ENCODE measurements at places on chromosomes 13 and 19.

DNA sequence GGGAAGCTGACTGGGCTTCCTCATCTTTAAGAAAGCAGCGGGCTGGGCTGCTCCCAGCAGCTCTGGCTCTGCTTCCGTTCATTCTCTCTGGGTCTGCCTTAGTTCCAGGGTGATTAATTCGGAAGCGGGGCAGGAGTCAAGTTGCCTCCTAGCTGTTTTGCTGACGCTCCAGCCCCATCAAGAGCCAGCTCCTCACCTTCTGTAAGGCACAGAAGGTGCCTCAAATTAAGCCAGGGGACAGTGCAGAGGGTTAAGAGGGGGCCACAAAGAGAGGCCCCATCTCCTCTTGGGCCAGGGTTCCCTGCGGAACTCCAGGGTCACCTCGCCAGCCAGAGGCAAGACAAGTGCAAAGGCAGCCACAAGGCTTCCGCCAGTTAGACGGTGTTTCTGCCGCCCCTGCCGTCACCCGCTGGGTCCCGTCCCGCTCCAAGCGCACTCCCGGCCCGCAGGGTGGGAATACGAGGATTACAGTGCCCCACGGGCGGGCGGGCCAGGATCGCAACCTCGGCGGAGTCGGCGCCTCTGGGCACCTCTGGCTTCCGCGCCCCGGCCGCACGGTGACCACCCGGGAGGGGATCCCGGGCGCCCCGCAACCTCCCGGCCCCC, 508 bp downstream of the SLC15A1 start:
- DNase-seq = no peak

DNA sequence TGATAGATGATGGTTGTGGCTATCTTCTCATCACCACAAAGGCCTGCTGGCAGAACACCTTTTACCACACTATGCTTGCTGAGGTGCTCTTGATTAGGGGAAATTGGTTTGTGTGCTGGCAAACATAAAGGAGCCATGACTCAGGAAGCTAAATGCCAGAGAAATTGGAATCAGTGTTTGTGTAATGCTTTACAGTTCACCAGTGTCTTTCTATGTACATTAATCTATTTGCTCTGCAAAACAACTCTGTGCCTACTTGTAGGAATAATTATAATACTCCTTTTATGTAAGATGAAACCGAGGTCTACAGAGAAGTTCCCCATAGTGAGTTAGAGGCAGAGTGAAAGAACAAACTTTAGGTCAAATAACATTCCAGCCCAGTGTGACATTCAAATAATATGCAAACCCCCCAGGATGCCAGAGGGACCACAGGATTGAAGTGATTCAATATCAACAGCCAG, 390.5 kb upstream of the HTR2A start:
- no peak for DNase-seq

DNA sequence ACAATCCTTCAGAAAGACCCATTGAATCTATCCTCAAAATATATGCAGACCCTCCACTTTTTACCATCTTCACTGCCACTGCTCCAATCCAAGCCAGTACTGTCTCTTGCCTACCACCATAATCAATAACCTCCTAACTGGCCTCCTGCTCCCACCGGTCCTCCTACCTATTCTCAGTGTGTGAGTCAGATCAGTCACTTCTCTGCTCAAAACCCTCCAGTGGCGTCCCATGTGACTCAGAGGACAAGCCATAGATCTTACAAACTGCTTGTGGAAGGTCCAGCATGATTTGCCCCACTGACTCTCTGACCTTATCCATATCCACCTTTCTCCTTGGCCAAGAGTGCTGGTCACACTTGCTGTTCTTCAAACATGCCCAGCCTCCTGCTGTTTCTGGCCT, 23.4 kb upstream of the MBNL2 start:
- DNase-seq = no peak

- DNase-seq = no peak
These were observed 3.2 kb upstream of the GP6 start for GRCh38 chr19:55041244-55041626.

DNA sequence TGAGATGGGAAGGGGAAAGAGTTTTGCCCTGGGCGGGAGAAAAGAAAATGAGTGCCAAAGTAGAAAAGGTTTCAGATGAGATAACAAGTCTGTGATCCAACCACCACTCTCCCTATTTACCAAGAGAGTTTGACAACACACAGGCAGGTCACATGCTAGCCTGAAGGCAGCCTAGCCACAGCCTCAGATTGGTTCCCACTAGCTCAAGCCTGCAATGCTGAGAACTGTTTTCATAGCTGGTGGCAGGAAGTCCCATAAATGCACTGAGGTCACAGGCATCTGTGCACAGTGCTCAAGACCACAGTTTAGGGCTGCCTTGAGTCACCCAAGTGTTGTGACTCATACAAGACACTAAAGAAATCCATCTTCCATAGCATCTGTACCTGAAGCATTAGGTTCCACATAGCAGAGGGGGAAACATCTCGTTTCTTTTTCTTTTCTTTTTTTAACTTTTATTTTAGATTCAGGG, 18.5 kb upstream of the POP4 start:
- DNase-seq = peak; percentile 23

- no peak for DNase-seq
These were observed 84.5 kb downstream of the LRRC63 start for GRCh38 chr13:46296115-46296822.

DNA sequence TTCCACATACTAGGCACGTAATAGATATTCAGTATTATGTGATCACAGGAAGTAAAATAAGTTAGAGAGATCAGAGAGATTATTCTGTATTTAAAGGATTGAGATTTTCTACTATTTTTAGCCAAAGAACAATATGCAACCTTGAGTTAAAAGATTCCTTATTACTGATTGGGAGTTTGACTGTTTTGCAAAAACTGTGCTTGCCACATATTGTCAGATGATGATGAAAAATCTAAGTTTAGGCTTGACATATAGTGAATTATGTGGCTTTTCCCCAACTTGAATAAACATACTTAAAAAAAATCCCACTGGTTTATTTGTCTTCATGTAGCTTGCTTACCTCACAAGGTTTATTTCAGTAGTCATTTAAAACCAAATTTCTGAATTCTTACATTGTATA, 194.4 kb downstream of the KCNRG start:
- DNase-seq = no peak

DNA sequence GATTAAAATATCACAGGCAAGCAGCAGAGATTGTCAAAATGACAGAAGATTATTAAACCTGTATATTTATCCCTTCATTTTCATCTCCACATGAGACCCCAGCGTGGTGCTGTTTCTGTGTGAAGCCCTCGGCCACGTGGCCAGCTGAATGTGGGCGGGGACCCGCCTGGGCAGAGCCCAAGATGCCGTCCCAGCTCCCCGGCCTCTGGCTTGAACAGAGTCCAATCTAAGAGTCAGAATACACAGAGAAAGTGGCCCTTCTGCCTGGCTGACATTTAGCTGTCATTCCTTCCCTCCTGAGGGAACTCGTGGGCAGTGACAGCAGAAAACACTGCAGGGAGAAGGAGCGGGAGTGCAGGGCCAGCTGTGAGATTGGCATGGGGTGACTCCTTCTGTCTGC, 34.9 kb upstream of the UQCRFS1 start:
- no peak for DNase-seq

GRCh38 chr13:59458908-59459579, 704.7 kb downstream of the DIAPH3 start:
- no peak for DNase-seq

GRCh38 chr13:41458187-41458760, 924 bp downstream of the RGCC start:
- no peak for DNase-seq

DNA sequence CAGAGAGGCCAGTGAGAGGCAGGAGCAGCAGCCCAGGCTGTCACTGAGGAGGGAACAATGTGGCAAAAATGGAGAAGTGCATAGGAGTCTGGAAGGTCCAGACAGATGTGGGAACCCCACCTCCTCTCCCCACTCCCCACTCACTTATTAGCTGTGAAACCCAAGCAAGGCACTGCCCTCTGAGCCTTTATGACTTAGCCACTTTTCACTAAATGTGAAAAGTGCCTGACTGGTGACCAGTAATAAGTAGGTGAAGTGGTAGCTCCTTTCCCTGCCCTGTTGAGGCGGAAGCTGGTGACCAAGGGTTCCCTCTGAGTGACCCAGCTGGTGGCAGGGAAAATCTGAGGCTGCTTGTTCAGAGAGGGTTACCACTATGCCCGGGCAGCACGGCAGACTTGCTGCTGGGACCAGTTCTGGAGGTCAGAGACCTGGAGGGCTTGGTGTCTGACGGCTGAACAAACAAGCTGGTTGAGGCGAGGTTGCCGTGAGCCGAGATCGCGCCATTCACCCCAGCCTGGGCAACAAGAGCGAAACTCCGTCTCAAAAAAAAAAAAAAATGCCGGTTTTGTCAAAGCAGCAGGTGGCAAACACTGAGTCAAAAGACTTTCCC, 80.0 kb downstream of the ZNF429 start:
- no peak for DNase-seq

DNA sequence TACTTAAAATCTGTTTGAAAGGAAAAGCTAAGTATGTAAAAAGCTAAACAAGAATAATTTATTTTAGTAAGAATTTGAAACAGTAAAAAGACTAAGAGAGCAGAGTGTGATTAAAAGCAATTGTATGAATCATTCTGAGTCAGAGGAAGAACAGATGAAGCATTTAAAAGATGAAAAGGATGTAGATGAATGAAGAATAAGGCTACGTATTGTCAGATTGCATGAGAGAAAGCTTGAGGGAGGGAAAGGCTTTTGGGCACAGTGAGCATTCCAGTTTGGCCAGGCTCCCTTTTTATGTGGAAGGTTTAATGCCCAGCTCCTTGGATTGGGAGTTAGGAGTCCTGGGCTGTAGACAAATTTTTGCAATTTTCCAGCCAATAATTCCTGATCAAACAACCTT, 117.7 kb downstream of the FREM2 start:
- DNase-seq = no peak

DNA sequence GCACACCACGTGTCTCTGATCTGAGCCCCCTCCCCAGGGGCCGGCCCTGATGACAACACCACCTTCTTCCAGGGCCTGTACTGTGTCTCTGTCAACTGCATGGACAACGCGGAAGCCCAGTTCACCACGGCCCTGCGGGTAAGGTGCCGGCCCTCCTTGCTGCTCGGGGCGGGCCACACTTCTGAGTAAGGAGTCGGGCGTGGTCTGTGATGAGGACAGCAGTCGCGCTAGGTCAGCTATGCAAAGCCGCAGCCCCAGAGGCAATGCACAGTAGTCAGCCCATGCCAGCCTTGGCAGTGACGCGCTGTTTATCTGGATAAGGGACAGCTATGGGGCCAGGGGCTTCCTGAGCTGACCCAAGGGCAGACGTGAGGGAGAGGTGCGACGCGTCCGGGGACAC, 24.6 kb downstream of the MAU2 start:
- DNase-seq = no peak

DNA sequence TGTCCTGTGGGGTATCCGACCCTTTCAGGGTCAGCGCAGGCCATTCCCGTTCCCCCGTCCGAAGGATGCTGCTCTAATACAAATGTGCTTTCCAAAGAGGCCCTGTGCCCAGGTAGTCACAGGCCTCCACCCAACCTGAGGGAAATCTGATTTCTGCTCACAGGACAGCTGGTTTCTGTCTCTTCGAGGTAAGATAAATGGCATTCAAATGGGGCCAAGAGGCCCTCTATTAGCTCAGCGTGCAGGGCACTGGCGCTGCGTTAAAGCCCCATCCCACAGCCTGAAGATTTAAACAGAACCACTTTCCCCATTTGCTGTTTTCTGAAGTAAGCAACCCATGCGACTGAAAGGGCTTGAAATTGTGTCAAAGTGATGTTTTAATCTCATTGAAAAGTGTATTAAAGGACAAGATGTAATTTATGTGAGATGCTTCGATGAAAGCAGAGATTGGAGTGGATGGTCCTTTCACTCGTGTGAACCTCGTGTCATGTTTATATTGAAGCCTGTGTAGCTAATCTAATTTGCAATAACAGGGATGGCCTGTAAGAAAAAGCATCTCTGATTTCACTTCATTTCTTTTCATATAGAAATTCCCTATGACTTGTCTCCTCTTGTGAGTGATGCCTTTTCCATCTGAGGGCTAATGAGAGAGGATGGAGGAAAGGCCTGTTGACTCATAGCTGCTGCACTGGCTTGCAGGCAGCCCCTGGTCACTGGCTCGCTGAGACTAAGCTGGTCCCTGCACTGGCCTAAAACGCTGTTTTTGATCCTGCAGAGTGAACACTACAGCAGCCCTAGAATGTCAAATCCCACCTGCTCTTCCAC, 7.3 kb upstream of the SOX1 start:
- no peak for DNase-seq

DNA sequence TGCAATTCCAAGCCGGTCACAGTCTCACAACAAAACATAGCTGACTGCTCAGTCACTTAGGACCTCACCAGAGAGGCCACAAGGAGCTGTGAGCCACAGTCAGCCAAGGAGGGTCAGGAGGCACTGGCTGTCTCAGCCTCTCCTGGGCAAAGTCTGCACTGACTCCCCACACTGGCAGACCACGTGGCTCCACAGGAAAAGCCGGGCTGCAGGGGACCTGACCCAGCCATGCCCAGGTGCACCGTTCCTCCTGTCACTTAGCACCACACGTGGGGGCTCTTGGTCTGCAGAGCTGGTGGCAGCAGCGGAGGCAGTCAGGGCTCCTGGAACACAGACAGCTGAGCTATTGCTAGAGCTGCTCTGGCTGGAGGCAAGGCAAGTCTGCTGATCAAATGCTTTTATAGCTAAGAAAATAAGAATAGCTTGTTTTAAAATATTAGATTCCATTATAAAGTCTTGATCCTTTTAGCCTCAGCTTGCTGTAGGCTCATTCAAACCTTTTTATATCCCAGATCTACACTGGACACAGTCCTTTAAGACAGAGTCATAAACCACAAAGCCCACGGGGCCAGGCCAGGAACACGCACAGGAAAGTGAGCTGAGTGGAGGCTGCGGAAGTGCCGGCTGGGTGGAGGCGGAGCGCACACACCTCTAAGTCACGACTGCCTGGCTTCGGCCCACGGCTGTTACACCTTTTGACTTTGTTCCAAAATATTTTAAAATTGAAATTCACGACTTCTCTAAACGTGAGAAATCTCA, 744.1 kb downstream of the UQCRFS1 start:
- DNase-seq = no peak

GRCh38 chr19:4929186-4929585, 19.9 kb downstream of the UHRF1 start:
- no peak for DNase-seq

GRCh38 chr13:50780201-50781015, 63.1 kb downstream of the DLEU7 start:
- no peak for DNase-seq

GRCh38 chr19:50875795-50876422, 2.7 kb downstream of the KLK2 start:
- DNase-seq = no peak

- DNase-seq = peak; percentile 97
These were observed 19.7 kb downstream of the RFX1 start for GRCh38 chr19:13986348-13986904.

DNA sequence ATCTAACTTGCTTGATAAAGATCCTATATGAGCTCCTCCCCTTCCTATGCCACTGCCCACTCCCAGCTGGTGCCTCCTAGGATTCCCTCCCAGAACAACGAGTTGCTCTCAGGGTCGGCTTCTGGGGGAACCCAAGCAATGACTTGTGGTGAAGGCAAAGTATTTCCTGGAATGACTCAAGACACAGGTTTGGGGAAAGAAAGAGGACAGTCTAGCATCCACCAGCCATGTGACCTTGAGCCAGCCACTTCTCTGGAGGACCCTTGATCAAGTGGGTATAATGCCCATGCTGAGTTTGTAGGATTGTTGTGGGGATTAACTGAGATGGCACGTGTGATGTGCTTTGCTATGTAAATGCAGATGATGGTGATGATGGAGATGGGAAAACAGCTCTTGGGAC, 33.0 kb downstream of the MBD3L2B start:
- DNase-seq = no peak

GRCh38 chr13:102799426-102800144, 666 bp downstream of the BIVM start:
- DNase-seq = no peak

GRCh38 chr19:2055931-2056836, 5.1 kb upstream of the MKNK2 start:
- DNase-seq = no peak

Measured in stimulated activated CD8-positive, alpha-beta memory T cell treated with anti-CD3 and anti-CD28 coated beads, Interleukin-7, amount 100 ng/mL, for 1 hour (primary cell).